ENCODE measurements at places on chromosomes 4 and X.

GRCh38 chr4:96471956-96472867, 632.3 kb downstream of the PDHA2 start:
- no peak for DNase-seq

DNA sequence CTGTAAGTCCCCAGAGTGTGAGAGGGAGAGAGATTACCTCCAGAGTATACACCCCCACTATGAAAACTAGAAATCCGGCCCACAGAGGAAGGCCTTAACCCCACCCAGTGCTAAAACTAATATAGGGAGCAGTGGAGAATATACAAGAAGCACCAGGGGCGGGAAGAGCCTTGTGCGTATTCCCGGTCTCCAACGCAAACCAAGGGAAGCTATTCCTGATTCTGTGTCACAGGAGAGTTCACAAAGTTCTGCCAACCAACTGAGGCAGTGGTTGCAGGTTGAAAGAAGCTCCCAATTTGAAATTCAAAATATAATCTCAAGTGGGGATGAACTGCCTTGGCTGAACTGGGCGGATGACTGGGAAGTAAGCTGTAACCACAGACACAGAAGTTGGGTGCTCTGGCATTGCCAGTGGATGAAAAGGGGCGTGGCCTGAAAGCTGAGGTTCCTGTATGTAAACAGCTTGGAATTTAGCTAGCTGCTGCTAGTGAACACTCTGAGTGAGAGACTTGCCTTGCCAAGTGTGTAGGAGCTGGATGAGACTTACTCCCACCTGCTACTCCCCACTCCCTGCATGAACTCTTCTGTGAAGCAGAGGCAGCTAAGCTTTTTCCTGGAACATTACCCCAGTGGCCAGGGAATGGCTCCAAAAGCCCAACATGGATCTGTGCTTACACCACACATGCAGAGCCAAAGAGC, 32.7 kb downstream of the ELF2 start:
- DNase-seq = no peak

GRCh38 chr4:135316266-135316779, 1114.7 kb upstream of the PABPC4L start:
- DNase-seq = no peak

DNA sequence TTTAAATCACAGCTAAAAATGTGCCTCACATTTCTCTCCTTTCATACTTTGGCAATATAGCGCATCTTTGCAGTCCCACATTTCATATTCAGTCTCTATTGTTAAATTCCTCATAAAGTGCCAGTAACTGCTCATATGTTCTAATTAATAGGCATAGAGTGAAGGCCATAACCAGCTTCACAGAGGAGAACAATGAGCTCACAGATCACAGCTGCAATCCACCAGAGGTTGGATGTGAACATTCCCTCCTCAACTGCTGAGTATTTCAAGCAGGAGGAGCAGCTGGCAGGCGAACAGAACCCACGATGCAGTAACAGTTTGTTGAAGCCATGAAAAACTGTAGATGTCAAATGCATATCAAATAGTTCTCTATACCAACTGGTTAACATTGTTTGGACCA, 2088.7 kb upstream of the AGA start:
- no peak for DNase-seq

- DNase-seq = peak; percentile 9
Measured at GRCh38 chr4:57426779-57427395, 316.7 kb upstream of the IGFBP7 start.

DNA sequence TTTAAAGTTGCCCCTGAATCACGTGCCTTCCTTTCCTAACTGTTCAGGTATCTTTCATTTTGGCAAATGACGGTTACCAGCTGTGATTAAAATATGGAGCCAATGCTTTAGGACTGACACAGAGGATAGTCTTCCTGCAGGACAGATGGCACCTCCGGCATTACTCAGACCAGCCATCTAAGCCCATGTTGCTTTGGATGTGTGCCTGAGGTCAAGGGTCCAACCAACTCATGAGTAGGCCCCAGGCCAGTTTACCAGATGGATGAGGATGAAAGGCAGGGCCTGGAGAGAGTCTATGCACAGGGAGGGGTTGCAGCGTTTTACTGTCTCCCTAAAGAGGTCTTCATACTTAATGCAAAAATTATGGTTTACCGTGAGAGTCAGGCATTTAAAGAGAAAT, 174.0 kb upstream of the GATB start:
- no peak for DNase-seq

- no peak for DNase-seq
Measured at GRCh38 chr4:5199912-5200311, 148.6 kb downstream of the STK32B start.

DNA sequence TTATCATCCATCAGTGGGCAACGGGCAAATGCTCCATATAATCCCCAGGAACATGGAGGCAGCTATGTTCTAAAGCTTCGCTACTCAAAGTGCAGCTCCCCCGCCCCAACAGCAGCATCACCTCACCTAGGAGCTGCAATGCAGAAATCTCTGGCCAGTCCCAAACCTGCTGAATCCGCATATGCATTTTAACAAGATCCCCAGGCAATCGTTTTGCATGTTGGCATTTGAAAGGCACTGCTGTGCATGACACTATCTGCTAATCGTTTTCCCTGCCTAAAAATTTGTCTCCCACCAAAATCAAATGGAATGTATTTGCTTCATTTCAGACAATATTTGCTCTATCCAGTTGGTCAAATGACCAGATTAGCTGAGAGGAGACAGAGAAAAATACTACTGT, 15.2 kb downstream of the ADGRG2 start:
- DNase-seq = no peak

GRCh38 chrX:40996886-40997530, 88.2 kb upstream of the USP9X start:
- peak; percentile 44 for DNase-seq

GRCh38 chrX:43657671-43658070, 1.6 kb downstream of the MAOA start:
- DNase-seq = no peak

- no peak for DNase-seq
Measured at GRCh38 chrX:84611843-84612636, 109.8 kb upstream of the HDX start.

GRCh38 chrX:110421500-110422455, 63.1 kb downstream of the RTL9 start:
- DNase-seq = no peak

DNA sequence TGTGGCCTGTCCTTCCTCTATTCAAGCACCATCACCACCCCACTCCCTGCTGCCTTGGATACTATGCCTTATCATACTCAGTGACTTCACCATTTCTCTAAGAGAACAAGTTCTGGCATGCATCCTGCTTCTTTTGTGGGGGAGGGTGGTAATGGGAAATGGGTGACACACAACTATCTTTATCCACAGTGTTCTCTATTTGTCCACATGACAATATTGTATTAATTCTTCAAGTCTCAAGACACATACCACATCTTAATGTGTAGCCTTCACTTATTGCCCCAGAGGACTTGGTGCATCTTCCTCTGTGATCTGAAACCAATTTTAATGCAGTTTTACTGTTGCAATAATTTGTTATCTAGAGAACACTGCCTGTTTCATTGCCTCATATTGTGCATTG, 29.3 kb upstream of the UGT2B7 start:
- no peak for DNase-seq

GRCh38 chr4:5662555-5662954, 45.8 kb downstream of the EVC2 start:
- DNase-seq = no peak

GRCh38 chrX:23871905-23872546, 35.7 kb downstream of the APOO start:
- DNase-seq = no peak

DNA sequence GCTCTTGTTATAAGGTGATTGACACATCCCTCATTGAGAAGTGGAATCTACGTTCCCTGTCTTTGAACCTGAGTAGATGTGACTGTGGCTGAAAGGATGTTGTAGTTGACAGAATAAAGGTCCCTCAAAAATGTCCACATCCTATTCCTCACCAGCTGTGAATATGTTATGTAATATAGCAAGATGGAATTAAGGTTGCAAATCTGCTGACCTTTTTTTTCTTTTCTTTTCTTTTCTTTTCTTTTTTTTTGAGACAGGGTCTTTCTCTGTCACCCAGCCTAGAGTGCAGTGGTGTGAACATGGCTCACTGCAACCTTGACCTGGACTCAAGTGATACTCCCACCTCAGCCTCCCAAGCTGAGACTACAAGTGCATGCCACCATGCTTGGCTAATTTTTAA, 7.2 kb upstream of the CCNG2 start:
- DNase-seq = no peak

- DNase-seq = no peak
Measured at GRCh38 chr4:136558940-136559494, 973.3 kb downstream of the PCDH18 start.

DNA sequence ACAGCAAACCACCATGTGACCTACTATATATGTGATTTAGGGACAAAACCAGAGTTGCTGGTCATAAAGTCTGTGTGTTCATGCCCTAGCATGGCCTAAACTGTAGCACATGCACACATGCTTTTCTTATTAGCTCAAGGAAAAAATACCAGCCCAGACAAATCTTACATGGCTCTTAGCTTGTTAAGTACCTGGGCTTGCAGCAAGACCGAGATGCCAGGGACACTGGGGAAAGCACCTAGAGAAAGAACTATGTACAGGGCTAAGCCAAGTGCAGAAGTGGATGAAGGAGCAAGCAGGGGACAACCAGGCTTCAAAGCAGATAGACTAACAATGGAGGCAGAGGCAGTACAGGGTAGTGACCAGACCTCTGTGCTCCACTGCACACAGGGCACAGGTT, 3.4 kb upstream of the GABRE start:
- DNase-seq = no peak

DNA sequence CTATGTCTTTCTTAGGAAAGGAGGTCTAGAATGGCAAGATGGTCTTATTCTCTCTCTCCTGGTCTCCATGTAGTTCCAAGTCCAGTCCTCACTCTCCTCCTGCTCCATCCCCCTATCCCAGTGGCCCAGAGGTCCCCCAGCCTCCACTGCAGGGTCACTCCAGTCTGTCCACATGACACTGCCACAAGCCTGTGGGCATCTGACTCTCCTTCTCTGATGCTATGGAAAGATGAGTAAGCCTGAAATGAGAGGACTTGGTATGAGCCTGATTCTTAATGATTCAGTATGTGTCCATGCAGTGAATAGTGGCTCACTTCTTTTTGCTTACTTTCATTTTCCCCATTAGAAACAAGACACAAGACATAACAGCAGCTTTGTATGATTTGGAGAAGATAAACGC, 516.8 kb upstream of the ADGRL3 start:
- DNase-seq = peak; percentile 36

DNA sequence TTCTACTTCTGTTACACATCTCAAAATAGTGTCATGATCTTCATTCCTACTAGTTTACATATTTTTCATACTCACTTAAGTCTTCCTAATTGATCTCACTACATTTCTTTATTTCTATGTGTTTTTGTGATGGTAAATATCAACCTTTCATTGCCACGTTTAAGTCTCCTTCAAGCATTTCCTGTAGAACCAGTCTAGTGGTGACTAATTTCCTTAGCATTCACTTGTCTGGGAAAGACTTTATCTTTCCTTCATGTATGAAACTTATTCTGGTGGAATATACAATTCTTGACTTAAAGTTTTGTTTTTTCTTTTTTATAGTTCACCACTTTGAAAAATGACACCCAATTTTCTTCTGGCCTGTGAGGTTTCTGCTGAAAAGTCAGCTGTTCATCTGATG, 181.4 kb upstream of the NEIL3 start:
- no peak for DNase-seq

DNA sequence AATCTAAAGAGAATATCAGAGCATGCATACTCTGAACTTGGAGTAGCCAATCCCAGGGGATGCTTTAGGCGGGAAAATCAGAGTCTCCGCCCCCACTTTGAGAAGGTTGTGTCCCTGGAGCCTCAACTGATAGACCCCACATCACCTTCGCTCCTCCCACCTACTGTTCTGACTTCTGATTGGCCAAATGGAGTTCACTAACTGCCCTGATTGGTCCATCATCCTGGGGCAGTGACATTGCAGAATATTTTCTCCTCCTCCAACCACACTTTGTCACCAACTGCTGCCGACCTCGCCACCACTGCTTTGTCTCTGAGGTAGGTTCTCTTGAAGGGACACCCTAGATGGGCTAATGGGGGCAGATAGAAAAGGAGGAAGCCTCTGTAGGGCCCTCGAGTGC, 22.7 kb upstream of the SPACA5B start:
- DNase-seq = no peak

DNA sequence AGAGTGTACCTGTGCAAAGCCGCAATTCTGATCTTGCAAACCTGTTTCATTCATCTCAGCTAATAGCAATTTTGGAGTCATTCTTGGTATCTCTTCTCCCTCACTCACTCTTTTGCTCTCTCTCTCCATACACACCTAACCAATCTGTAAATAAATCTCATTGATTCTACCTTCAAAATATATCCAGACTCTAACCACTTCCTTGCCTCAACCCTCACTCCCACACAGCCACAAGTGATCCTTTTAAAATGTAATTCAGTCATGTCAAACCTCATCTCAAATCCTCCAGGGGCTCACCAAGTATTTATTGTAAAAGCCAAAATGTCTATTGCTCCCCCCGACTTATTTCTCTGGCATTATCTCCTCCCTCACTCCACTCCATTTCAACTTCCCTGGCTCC, 51.7 kb upstream of the SLC10A4 start:
- DNase-seq = no peak

- no peak for DNase-seq
Measured at GRCh38 chr4:3290889-3291321, 1.9 kb upstream of the RGS12 start.

DNA sequence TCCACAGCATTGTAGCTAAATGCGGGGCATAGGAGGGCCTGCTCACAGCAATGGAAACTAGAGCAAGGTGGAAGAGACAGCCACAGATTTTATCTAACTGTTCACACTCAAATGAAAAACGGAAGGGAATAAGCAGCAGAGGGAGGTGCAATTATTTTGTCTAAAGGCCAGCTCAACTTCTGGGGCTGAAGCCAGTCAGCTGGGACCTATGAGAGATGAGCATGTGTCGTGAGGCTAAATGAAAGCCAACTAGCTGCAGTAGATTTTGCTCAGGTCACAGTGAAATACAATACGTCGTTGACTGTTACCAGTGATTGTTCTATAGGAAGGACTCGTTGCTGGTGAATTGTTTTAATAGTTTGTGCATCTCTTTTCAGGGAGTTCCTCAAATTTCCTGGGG, 26.4 kb upstream of the FGFBP2 start:
- DNase-seq = no peak

- no peak for DNase-seq
Measured at GRCh38 chr4:12846368-12846767, 637.8 kb downstream of the RAB28 start.

GRCh38 chr4:147480891-147481576, at the start of gene EDNRA:
Gene EDNRA (plus strand): TSS chr4:147481097. CDS start chr4:147485682, 4,585 bp downstream.
- no peak for DNase-seq

- peak; percentile 35 for DNase-seq
Measured at GRCh38 chrX:50813843-50814661, at the start of gene SHROOM4. Gene SHROOM4 (minus strand): TSS chrX:50814194. CDS start chrX:50814018, 176 bp downstream.

DNA sequence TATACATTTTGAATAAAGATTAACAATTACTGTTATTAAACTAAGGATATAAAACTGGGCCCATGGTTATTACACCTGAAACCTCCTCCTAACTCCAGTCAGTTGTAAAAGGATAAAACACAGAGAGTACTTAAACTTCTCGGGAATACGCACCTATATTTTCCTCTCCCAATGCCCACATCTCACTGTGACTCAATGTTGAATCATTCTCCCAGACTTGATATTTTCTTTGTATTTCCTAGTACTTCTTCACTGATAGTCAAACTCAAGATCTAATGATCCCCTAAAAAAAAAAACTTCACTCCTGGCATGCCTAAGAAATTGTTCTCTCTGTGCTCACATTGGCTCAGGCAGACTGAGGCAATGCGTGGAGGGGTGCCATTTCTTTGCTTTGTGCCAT, 212.5 kb upstream of the DKK2 start:
- no peak for DNase-seq

- DNase-seq = no peak
Measured at GRCh38 chrX:151346931-151347543, 50.0 kb upstream of the VMA21 start.

GRCh38 chr4:7915875-7916242, 23.8 kb downstream of the AFAP1 start:
- no peak for DNase-seq

Data from fibroblast of skin of left biceps (primary cell).